Stimulated activated CD4-positive, alpha-beta T cell treated with anti-CD3 and anti-CD28 coated beads, Interleukin-1b, Interleukin-23, amount 100 ng/mL, for 1 hour (primary cell): ENCODE measurements at places on chromosomes 6 and 20.

- DNase-seq = no peak
Observed at GRCh38 chr6:43129434-43130194, 41.5 kb upstream of the SRF start.

GRCh38 chr6:162251257-162251656 lies 476.3 kb downstream of the PRKN start:
- DNase-seq = no peak

- no peak for DNase-seq
Observed at GRCh38 chr6:150032598-150032997, 7.3 kb upstream of the RAET1L start.

GRCh38 chr20:4067600-4068261 lies 52.4 kb upstream of the RNF24 start:
- DNase-seq = no peak

- DNase-seq = no peak
Observed at GRCh38 chr20:53735536-53736050, 142.0 kb upstream of the ZNF217 start.

DNA sequence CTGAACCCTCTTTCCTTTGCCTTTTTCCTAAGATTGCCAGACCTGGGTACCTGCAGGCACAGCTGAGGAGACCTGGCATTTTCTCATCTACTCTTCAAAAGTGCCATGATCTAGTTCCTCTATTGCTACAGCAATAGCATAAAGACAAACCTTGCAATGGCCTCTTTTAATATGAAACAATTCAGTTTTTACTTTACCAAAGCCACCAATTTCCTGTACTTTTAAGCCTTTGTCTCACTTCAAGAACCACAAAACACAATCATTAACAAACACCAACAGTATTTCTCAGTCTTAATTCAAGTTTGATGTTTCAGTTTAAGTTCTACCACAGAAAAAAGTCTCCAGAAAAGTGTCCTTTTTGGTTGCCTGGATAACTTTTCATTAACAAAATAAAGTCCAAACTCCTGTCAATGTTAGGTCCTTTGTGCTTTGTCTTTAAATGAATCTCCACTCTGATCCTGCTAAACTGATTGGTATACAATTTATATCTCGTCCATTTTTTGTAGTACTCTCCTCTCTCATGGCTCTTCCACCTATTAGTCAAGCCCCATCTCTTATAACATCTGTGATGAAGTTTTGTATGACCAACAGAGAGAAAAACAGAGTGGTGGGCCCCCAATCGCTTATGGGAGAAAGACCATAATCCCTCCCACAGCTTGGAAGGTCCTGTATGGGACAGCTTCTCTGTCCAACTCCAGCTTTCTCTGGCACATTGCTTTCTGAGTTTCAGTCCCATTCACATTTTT lies 50.5 kb upstream of the THEMIS start:
- no peak for DNase-seq

GRCh38 chr6:79564636-79565035 lies 27.4 kb upstream of the LCA5 start:
- DNase-seq = no peak

DNA sequence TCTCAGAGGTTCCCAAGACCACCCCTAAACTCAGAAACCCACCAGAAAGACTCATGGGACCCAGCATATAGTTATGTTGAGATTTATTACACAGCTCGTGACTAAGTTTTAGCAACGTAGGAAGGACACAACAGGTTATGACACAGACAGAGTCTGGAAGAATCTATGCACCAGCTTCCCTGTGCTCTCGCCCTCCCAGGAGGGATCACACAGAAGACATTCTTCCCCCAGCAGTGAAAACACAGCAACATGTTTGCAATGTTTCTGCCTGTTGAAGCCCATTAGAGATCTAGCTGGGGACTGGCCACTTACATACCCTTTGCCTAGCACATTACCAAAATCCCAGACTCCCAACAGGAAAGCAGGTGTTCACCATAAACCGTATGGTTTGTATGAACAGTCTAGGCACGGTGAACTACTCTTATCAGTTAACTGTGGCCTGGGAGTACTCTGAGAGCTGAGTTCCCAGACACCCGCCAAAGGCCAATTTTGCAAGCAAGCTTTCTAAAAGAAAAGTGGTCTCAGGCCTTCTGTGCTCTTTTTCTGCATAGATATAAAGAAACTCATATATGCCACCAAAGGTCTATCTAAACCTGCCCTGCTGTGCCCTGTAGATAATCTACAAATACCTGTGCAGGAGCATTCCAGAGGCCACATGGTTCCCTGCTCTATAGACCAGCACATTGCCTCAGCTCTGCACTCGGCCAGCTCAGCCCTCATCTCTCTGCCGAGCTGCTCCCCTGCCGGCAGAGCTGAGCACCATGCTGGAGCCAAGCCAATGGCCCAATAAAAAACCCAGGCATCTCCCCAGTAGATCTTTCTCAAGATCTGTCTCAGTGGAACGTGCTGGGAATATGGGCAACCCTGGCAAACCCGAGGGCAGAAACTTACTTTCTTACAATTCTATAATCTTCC lies 69.6 kb upstream of the SMIM28 start:
- DNase-seq = no peak

DNA sequence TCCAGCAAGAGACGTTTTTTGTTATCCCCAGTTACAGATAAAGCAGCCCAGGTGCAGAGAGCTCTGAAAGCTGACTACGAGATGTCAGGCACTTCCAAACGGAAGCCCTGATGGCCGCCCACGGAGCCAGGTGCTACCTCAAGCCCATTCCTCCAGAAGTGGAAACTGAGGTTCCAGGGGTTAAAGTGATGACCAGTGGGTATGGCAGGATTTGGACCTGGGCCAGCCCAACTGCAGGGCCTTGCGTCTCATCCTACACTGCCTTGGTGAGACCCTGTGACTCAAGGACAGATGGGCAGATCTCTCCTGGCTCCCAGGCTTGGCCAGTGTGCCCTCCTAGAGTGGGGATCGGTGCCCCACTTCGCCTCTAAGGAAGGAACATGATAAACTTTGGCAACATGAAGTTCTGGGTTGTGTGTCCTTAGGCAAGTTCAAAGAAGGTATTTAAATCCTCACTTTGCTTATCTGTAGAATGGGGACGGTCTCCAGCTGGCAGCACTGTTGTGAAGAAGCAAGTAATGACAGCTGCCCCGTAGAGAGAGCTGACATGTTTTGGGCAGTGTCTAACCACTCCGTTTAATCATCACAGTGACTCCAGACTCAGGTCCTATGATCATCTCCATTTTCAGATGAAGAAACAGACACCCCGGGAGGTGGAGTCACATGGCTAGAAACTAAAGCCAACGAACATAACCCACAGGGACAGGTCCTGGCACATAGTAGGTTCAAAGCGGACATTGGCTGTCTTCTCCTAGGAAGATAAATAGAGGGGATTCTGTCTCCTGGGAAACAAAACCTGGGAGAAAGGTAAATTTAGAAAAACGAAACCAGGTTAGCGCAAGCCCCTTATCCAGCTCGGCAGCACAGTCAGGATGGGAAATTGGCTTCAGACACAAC lies 34.4 kb upstream of the CDH22 start:
- DNase-seq = no peak

DNA sequence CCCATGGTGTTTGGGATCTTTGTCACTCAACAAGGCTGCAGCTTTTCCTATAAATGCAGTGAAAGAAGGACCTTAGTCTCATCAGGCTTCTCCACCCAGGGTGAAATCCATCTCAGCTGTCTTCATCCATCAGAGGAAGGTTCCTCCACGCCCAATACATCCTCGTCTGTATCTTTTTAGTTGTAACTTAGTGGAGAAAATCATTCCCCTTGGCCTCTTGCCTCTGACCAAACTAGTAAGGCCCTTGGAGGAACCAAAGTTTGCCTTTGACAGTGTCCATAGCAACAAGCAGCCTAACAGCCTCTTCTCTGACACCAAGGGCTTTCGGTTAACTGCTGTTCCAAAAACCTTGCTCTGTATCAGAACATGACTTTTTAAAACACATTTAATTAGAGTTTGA lies 230.3 kb upstream of the ECI2 start:
- DNase-seq = no peak

DNA sequence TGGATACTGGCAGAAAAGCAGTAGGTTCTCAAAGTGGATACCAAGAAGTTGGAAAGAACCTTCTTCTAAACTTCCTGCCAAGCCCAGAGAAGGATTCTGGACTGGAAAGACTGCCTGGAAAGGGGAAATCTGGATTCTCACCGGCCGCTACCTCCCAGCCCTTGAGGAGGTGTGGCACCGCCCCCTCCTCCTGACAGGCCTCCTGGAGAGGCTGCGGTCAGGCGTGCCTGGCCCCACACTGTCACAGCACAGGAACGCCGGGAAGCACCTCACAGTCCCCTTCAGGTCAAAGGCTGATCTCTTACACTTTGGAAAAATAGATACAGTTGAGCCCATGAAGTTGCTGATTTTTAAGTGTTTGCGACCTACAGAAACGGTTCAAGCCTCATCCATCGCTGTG lies 16.3 kb upstream of the PDE10A start:
- no peak for DNase-seq

DNA sequence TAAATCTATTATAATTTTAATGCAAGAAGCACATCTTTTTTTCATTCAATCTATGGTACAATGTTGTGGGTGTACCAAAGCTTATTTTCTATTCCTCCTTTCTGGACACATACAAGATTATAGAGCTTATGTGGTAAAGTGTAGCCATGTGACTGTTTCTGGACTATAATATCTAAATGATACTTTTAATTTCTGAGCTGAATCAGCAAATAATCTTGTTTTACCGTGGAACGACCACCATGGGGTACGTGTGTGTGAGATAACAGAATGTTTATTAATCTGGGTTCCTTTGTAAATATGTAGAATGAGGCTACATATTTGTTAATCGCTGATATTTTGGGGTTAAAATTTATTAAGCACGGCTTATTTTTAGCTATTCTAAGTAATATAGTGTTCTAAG lies 111.5 kb upstream of the EYS start:
- no peak for DNase-seq
